ENCODE measurements at places on chromosomes 13 and 19.

DNA sequence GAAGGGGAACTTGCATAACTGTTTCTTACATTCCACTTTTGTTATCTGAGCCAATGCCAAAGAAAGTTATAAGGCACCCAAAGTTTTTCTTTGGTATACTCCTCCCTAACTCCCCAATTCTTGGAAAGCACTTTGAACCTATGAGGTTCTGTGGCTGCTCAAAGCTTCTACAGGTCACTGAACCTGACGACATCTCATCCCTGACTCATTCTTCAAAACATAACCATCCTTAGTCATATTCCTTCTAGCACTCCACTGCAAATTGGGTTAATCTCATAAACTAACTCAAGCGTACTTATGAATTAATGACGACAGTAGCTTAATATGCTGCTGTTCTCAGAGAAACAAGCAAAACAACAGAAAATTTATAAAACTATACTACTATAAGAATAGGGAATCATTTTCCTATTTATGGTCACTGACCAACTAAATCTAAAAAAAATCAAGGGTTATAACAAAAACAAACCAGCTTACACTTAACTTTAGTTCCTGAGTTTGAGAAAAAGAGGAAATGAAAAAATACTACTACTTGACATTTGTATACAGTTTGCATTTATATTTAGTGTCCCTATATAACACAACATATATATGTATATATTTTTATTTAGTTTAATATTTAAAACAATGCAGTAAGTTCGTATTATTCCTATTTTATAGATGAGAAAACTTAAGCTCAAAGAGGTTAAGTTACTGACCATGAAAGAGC, 69.1 kb downstream of the CAB39L start:
- peak; percentile 50 for DNase-seq

DNA sequence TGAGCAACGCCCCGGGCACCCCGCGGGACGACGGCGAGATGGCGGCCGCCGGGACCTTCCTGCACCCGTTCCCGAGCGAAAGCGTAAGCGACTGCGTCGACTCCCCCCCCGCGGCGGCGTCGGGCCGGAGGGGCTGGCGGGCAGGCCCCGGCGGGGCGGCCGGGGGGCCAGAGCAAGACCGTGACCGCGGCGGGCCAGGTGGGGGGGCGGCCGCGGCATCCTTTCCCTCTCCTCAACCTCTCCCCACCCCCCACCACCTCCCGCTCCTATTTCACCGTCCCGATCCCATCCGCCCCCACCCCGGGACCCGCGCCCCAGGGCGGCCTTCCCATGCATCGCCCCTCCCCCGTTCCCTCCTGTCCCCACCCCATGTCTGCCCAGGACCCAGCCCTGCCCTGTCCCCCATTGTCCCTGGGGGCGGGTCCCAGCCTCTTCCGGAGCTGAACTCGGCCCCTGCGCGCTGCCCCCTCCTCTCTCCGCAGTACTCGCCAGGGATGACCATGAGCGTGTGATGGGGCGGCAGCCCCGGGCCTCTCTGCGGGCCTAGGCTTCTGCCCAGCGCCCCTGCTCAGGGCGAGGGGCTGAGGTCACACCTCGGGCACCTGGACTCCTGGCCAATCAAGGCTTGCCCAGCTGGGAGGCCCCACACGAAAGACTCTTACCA, 4.1 kb downstream of the ISYNA1 start:
- DNase-seq, result no peak

GRCh38 chr19:49595819-49596404, 4.9 kb downstream of the PRR12 start:
- DNase-seq, result no peak

GRCh38 chr13:110297011-110297410, 9.9 kb downstream of the COL4A1 start:
- no peak for DNase-seq

GRCh38 chr19:45404557-45405434, at the start of gene PPP1R13L:
TSS of gene PPP1R13L (minus strand) at chr19:45405069. CDS start at chr19:45398318, 6,751 bp downstream.
- no peak for DNase-seq

DNA sequence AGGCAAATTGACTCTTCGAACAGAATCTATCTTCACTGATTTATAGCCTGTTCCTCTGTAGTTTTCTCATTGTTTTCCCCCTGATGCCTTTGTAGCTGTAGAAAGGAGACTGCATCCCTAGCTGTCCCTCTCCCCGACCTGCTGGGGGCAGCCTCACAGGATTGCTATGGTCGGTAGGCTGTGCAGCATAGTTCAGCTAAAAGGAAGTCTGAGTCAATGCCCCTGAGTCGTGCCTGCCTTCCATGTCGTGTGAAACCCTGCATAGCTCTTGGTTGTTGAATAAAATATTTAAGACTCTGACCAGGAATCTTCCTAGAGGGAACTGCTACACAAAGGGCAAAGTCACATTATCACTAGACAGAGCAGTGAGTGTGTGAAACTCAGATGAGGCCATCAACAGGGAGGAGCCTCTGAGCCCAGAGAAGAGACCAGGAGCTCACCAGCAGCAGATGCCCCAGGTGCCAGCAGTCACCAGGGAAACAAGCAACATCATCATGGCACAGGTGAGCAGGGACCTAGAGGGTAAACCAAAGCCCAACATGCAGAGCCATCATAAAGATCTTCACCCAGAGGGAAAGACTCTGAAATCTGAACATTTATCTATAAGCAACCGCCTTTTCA, 108.4 kb upstream of the NBEA start:
- no peak for DNase-seq

DNA sequence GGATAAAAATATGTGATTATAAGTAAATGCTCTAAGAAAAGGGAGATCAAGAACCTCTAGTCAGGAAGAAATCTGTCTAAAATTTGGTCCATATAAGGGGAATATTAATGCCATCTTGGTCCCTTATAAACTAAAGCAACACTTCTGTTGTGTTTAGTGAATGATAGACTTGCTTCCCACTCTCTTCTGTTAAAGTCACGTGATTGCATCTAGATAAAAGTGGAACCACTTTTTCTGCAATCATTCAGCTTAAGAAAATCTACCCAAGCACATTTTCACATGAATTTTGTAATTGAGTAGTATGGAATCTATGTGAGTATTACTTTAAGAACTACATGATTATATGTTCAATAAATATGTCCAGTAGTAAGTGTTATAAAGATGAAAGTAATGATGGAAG, 782.9 kb upstream of the MIR17HG start:
- DNase-seq, result peak; percentile 14

GRCh38 chr13:112746044-112746443, 56.2 kb downstream of the ATP11A start:
- DNase-seq, result no peak

DNA sequence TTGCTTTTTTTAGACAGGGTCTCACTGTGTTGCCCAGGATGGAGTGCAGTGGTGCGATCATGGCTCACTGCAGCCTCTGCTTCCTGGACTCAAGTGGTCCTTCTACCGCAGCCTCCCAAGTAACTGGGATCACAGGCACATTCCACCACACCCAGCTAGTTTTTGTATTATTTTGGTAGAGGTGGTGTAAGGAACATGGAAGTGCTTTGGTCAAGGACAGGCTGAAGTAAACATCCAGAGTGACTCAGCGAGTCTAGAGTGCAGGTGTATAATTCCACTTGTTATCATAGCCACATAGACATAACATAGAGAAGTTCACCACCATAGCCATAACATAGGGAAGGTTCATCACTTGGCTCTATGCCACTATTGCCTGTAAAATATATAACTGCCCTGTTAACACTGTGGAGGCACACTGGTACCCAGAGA, 98.6 kb downstream of the RBM26 start:
- no peak for DNase-seq

- no peak for DNase-seq
Observed at GRCh38 chr13:66723576-66723975, 506.6 kb downstream of the PCDH9 start.

GRCh38 chr13:27621116-27621365, 651 bp upstream of the POLR1D start:
- DNase-seq, result no peak

DNA sequence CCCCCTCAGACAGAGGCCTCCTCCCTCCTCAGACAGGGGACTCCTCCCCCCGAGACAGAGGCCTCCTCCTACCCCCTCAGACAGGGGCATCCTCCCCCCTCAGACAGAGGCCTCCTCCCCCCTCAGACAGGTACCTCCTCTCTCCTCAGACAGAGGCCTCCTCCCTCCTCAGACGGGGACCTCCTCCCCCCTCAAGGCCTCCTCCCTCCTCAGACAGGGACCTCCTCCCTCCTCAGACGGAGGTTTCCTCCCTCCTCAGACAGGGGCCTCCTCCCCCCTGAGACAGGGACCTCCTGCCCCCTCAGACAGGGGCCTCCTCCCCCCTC, 13.9 kb downstream of the C3 start:
- DNase-seq, result no peak

DNA sequence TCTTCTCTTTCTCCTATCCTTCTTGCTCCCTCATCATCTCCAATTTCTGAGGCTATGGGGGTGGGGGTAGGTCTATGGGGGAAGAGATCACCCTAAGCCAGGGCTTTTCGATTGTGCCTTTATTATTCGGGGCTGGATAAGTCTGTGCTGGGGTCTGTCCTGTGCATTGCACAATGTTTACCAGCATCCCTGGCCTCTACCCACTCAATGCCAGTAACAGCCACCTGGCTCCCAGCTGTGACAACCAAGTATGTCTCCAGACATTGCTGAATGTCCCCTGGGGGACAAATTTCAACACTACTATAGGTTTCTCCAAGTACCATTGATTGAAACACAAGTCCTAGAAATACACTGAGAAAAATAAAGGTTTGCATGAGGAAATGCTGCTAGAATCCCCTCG, 13.2 kb downstream of the CBY2 start:
- DNase-seq, result no peak

GRCh38 chr13:112861876-112862615, 107.0 kb upstream of the MCF2L start:
- DNase-seq, result no peak

GRCh38 chr19:23801803-23802202, 43.1 kb upstream of the ZNF681 start:
- DNase-seq, result no peak

DNA sequence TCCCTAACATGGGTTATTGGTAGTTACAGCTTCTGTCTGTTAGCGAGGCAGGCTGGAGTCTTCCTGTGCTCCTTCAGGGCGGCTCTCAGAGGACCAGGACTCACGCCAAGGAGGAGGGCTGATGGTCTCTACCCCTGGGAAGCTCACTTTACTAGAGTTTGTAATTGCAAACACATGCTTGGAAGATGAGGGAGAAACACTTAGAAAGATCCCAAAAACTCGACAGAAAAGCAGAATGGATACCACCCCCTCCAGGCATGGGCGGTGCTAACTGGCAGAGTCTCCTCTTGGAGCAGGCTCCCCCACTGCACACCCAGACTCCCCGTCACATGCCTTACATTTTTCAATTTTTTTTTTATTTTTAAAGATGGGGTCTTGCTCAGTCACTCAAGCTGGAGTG, 62.0 kb downstream of the PARP4 start:
- no peak for DNase-seq

DNA sequence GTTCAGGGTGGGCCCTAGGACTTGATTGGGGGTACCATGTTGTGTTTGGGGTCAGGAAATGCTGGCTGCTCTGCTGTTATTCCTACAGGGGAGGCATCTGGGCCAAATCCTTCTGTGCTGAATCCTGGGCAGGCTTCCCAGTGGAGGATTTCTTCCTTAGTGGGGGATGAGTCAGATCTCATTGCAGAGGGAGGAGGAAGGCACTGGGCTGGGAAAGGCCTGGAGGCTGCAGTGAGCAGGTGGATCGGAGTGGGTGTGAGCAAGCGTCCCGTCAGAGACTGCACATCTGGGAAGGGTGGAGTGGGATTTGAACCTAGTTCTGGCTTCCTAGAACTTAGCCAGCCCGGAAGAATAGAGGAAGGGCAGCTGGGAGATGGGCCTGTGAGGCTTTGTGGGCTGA, 11.5 kb downstream of the CCDC124 start:
- DNase-seq, result no peak

DNA sequence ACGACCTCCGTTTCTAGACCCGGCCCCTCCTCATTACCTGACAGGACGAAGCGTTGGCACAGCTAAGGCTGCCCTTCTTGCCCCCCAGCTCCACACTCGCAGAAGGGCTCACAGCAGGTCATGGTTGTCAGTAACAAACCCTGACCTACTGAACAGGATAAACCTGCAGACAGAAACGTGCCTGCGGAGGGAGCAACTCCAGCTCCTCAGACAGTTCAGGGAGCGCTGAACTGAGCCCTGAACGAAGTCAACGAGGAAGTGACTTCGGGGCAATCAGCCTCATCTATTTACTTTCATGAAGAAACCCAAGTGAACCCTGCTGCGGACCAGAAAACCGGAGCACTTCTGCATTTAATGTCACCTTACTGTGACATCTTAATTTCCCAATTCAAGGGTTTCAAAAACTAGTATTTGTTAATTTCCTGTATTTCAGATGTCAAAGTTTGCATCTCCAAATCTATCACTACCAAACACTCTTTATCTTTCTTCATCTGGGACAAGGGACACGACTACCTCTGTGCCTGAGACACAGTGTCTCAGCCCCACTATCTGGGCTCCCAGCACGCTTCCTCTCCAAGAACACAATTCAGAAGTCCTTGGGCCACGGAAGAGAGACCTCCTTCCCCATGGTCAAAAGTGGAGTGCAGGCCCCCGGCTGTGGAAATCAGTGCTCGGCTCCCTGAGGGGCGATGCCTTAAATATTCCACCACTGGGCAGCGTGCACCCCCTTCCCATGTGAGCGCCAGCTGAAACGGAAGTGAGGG, 40.2 kb downstream of the CARS2 start:
- peak; percentile 73 for DNase-seq

DNA sequence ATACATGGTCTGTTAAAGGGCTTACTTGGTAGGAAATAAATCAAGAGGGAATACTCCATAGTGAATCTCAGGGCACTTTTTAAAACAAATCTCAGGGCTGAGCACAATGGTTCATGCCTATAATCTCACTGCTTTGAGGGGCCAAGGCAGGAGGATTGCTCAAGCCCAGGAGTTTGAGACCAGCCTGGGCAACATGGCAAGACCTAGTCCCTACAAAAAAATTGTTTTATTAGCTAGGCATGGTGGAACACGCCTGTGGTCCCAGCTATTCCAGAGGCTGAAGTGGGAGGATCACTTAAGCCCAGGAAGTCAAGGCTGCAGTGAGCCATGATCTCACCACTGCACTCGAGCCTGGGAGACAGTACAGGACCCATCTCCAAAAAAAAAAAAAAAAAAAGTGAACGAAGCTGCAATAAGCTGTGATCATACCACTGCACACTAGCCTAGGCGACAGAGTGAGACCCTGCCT, 25.2 kb downstream of the ABCC4 start:
- no peak for DNase-seq

- no peak for DNase-seq
Observed at GRCh38 chr19:7386769-7387168, 38.0 kb downstream of the ARHGEF18 start.

DNA sequence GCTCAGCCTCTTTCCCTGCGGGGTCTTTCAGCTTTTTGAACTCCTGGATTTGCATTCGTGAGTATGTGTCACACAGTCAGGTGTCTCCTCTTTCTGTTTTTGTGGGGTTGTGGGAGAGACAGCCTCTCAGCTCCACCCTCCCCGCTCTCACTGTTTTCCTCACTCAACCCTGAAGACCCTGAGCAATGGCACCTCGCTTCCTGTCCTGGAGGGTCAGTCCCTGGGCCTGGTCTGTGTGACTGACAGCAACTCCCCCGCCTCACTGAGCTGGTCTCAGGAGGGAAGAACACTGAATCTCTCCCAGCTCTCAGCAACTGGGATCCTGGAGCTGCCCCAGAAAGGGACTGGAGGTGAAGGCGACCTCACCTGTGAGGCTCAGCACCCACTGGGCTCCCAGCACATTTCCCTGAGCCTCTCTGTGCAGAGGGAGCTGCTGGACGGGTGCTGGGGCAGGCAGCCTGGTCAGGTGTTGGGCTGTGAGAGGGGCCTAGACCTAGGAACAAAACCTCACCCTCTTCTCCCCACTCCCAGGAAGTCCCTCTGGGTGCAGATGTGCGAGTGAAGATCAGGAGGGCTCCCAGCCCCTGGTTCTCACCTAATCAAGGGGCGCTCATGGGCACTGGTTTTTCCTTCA, 4.2 kb upstream of the SIGLEC7 start:
- DNase-seq, result peak; percentile 51

Data from suppressor macrophage (primary cell).